Activated naive CD8-positive, alpha-beta T cell treated with anti-CD3 and anti-CD28 coated beads, Interleukin-2, amount 50 U/mL, for 16 hours (primary cell): ENCODE measurements at places on chromosomes 1 and 21.

GRCh38 chr1:55179177-55179835 is 35.9 kb downstream of the USP24 start:
- no peak for DNase-seq

DNA sequence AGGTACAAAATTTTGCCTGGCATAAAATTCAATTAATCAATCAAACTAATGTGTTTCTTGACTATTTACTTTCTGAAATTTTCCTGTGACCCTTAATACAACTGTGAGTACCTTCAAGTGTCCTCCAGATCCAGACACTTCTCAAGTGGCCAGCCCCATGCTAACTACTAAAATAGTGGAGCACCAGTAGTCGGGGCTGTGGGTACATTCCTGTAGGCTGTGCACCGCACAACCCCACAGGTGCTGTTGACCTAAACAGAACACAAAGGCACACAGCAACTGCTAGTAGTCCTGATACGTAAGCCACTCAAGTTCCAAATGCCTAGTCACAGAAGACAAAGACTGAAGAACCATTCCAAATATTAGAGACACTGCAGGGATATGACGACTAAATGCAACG is 36.6 kb downstream of the TMEM50B start:
- DNase-seq: no peak

GRCh38 chr1:4344065-4344732 is 310.2 kb upstream of the AJAP1 start:
- DNase-seq: no peak

- no peak for DNase-seq
Observed at GRCh38 chr1:208907790-208908189, 663.6 kb upstream of the PLXNA2 start.

DNA sequence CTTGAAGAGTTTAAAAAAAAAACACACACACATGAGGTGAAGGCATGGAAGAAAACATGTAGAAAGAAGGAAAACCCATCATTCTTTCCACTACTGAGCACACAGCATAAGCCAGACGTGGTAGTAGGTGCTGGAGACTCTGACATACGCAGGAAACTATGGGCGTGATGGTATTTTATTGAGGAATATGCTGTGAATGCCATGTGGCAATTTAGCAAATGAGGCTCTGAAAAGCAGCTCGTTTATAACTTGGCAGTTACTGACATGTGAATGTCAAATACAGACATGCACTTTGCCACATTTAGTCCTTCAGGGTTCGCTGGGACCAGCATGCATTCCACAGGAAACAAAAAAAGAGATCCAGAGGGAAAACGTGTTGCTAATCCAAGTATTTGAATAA is 74.3 kb upstream of the IFNAR2 start:
- DNase-seq: no peak
